ENCODE measurements at places on chromosomes 11 and 22.

DNA sequence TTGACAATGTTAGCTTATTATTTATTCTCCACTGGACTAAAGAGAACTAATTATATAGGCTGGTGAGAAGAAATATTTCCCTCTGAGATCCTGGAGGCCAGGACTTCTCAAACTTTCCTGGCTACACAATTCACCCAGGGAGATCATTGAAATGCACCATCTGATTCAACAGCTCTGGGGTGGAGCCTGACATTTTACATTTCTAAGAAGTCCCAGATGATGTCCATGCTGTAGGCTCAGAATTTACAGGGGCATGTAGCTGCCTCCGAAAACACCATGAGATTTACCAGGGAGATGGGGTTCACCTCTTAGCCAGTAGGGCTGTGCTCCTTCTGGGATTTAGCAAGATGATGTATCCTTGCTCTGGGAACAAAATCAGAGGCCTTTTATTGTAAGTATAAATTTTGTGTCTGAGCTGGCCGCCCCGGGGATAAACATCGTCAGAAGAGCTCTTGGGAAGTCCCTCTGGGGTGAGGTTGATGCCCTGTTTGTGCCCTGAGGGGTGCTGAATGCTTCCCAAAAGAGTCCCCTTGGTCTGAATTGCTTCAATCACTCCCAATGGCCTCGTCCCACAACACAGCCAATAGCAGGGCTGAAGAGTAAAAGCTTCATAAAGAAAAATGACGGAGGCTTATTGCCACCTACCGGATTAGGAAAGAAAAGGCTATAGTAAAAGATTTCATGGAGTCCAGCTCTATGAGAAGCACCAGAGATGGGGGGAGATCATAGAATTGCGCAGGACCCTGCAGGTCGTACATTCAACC, 33.4 kb upstream of the API5 start:
- no peak overlapping the region for H3K27ac ChIP-seq
- peak; percentile 79 for DNase-seq
- H3K4me3 ChIP-seq, result no peak overlapping the region

- H3K36me3 ChIP-seq, result no peaks in the 10 kb centered on the region
- H3K27me3 ChIP-seq, result no peaks in the 10 kb centered on the region
- H3K4me3 ChIP-seq, result no peak overlapping the region
- H3K4me1 ChIP-seq, result peaks cover 3% of the 10 kb centered on the region
- no peak for DNase-seq
Measured at GRCh38 chr11:5277807-5278382, 8.2 kb upstream of the HBE1 start.

DNA sequence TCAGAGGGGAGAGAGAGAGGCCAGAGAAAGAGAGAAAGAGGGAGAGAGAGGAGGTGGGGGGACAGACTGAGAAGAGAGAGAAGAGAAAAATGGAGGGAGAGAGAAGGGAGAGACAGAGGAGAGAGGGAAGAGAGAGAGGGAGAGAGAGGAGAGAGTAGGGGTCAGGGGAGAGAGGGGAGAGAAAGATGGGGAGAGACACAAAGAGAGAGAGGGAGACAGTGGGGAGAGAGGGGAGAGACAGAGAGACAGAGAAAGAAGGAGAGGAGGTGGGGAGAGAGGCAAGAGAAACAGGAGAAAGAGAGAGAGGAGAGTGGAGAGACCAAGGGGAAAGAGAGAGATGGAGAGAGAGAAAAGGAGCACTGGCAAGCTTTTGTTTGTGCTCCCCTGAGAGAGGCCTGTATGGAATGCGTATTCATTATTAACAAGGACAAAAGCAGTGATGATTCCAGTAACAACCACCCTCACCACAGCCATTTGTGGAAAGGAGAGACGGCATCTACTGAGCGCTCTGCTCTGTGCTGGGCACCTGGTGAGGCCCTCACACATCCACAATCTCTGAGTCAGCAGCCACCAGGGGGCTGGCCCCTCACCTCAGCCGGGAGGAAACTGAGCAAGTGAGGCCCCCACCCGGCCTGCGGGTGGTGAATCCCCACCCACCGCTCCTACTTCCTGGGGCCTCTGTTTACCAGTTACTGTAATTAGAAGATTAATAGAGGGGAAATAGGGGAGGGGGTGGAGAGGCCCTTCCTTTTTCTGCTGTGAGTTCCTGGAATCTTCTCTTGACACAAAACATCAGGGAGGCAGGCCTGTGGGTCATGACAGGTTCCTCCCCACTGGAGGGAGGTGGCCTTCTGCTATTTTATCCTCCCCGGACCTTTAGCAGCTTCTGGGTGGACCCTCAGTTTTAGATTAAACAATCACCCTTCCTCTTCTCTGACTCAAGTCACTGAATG, 14.6 kb upstream of the MIAT start:
- H3K27me3 ChIP-seq, result no peaks in the 10 kb centered on the region
- H3K27ac ChIP-seq, result peak overlapping the region; percentile 75
- no peak overlapping the region for H3K4me3 ChIP-seq
- H3K36me3 ChIP-seq, result no peaks in the 10 kb centered on the region
- H3K4me1 ChIP-seq, result peaks cover 27% of the 10 kb centered on the region

- peak; percentile 52 for DNase-seq
- H3K4me3 ChIP-seq, result no peak overlapping the region
- no peaks in the 10 kb centered on the region for H3K27me3 ChIP-seq
- no peaks in the 10 kb centered on the region for H3K36me3 ChIP-seq
- H3K27ac ChIP-seq, result no peak overlapping the region
- H3K4me1 ChIP-seq, result peaks cover 11% of the 10 kb centered on the region
Measured at GRCh38 chr11:120057028-120057330, 80.9 kb downstream of the TRIM29 start.

GRCh38 chr11:2424811-2425495, 19.4 kb downstream of the TRPM5 start:
- DNase-seq, result no peak
- no peak overlapping the region for H3K4me3 ChIP-seq
- no peaks in the 10 kb centered on the region for H3K27me3 ChIP-seq
- no peaks in the 10 kb centered on the region for H3K36me3 ChIP-seq
- H3K27ac ChIP-seq, result no peak overlapping the region
- H3K4me1 ChIP-seq, result no peaks in the 10 kb centered on the region

GRCh38 chr11:45043755-45044475, 93.2 kb upstream of the TP53I11 start:
- DNase-seq, result no peak
- no peaks in the 10 kb centered on the region for H3K36me3 ChIP-seq
- no peak overlapping the region for H3K4me3 ChIP-seq
- no peak overlapping the region for H3K27ac ChIP-seq
- H3K27me3 ChIP-seq, result no peaks in the 10 kb centered on the region
- H3K4me1 ChIP-seq, result no peaks in the 10 kb centered on the region

GRCh38 chr22:21100149-21101032, 54.6 kb downstream of the LRRC74B start:
- H3K4me3 ChIP-seq, result no peak overlapping the region
- no peaks in the 10 kb centered on the region for H3K27me3 ChIP-seq
- no peak overlapping the region for H3K27ac ChIP-seq

DNA sequence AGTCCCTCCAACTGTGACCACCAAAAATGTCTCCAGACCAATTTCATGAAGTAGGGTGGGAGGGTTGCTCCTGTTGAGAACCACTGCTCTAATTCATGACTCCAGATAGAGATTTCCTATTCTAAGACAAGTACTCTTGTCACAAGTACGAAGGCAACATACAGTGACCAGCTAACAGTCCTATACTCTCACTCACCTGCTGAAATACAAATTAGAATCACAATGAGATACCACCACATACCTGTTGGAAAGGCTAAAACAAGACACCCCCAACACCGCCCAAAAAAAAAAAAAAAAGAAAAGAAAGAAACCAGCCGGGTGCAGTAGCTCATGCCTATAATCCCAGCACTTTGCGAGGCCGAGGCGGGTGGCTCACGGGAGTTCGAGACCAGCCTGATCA, 310.5 kb downstream of the SWAP70 start:
- DNase-seq, result no peak
- H3K36me3 ChIP-seq, result no peaks in the 10 kb centered on the region
- H3K27me3 ChIP-seq, result no peaks in the 10 kb centered on the region
- H3K4me3 ChIP-seq, result no peak overlapping the region
- H3K27ac ChIP-seq, result no peak overlapping the region
- no peaks in the 10 kb centered on the region for H3K4me1 ChIP-seq

DNA sequence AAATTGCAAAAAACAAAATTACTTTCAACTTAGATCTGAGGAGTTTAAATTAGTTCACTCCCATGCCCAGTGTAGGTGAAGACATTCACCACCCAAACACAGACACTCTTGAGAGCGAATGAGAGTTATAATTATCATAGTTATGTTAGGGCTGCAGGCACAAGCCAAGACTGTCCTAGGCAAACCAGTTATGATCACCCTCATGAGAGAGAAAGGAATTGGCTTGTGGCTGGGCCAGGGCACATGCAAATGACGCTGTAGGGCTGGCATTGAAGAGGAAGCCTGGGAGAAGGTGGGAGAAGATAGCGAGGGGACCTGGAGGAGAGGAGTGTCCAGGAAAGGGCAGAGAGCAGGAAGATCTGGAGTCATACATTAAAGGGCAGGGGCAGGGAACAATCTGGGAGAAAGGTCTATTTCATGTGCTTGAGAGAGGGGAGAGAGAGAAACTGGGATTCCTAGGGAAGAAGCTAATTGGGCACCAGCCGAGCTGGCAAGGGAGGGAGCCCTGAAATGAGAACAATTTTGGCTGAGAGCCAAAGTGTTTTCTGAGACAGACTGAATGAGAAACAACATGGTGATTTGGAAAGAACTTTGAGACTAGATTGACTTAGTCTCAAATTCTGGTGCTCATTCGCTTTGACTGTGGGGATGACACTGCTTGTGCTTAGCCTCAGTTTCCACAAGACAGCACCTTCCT, 279.9 kb downstream of the KIRREL3 start:
- H3K27ac ChIP-seq, result no peak overlapping the region
- H3K36me3 ChIP-seq, result no peaks in the 10 kb centered on the region
- no peak for DNase-seq
- no peak overlapping the region for H3K4me3 ChIP-seq

- no peaks in the 10 kb centered on the region for H3K27me3 ChIP-seq
- H3K27ac ChIP-seq, result no peak overlapping the region
- H3K4me1 ChIP-seq, result no peaks in the 10 kb centered on the region
- DNase-seq, result peak; percentile 35
- H3K36me3 ChIP-seq, result no peaks in the 10 kb centered on the region
Measured at GRCh38 chr11:101288392-101288791, 158.8 kb upstream of the PGR start.

- DNase-seq, result no peak
- H3K27me3 ChIP-seq, result no peaks in the 10 kb centered on the region
- H3K27ac ChIP-seq, result no peak overlapping the region
- H3K4me3 ChIP-seq, result no peak overlapping the region
- no peaks in the 10 kb centered on the region for H3K36me3 ChIP-seq
- H3K4me1 ChIP-seq, result no peaks in the 10 kb centered on the region
Measured at GRCh38 chr11:17293311-17293710, 16.8 kb downstream of the NUCB2 start.

DNA sequence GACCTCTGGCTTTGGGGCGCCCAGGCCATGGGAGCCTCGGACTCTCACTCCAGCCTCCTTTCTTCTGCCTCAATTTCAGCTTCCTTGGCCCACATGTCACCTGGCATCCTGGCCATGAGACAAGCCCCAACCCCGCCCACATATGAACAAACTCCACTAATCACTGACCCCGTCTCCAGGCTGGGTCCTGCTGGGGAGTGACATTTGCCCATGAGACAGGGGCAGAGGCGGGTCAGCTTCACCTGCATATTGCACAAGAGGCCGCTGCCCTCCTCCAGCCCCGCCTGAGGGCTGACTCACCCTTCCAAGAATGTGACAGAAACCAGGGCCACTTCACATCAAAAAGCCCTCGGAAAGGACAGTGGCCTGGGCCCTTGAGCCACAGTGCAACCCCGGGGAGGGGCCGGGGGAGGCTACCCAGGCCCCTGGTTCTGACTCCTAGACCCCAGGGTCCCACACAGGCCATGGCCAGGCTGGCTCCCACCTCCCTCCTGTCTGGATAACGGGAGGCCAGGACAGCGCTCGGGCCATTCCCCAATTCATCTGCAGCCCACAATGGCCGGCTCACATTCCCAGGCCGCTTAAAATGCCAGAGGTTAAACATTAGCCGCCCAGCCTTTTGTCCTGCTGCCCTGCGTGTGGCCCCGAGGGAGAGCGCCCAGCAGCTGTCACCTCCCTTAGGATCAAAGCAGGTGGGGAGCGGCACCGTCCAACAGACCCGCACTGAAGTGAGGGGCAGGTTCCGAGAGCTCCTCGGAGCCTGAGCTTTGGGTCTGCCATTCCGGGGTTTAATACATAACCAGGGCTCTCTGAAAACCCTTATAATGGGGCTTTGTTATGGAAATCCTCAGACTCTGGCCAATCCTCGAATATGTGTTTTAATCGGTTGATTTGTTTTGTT, 42.3 kb downstream of the TRMU start:
- no peaks in the 10 kb centered on the region for H3K36me3 ChIP-seq
- DNase-seq, result peak; percentile 92
- H3K27me3 ChIP-seq, result no peaks in the 10 kb centered on the region

- no peaks in the 10 kb centered on the region for H3K36me3 ChIP-seq
- peaks cover 6% of the 10 kb centered on the region for H3K4me1 ChIP-seq
- DNase-seq, result no peak
- no peaks in the 10 kb centered on the region for H3K27me3 ChIP-seq
- no peak overlapping the region for H3K4me3 ChIP-seq
Measured at GRCh38 chr11:75598264-75598663, 36.2 kb downstream of the SERPINH1 start.

GRCh38 chr11:47661245-47661644, 18.9 kb upstream of the MTCH2 start:
- no peaks in the 10 kb centered on the region for H3K4me1 ChIP-seq
- H3K27ac ChIP-seq, result no peak overlapping the region
- no peaks in the 10 kb centered on the region for H3K36me3 ChIP-seq
- no peaks in the 10 kb centered on the region for H3K27me3 ChIP-seq
- no peak overlapping the region for H3K4me3 ChIP-seq
- no peak for DNase-seq

DNA sequence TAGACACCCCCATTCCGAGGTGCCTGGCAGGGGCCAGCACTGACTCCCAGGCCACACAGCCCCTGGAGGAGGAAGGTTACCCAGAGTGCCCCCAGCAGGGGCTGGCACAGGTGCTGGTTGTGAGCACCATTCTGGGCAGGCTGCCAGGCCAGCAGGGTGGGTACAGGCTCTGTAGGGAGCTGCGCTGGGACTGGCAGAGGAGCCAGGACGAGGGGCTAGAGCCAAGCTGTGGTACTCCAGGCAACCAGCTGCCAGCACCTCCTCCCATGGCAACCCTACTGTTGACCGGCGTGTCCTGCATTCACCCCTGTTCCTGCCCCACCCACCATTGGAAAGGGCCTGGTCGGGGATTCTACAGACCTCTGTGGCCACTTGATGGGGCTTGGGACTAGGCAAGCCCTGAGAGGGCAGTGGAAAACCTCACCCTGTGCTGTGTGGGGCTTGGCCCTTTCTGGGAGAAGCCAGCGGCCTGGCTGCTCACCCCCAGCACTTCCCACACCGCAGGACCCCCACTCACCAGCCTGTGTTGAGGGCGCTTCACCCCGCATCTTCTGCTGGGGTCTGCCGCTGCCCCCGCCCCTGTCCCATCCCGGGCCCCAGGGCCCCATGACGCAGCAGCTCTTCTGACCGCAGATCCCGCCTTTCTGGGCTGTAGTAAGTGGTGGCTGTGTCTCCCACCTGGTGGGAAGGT, 1.9 kb downstream of the CLDN5 start:
- H3K4me3 ChIP-seq, result no peak overlapping the region
- H3K27me3 ChIP-seq, result no peaks in the 10 kb centered on the region

Data from mesendoderm (in vitro differentiated cells).